ENCODE measurements at places on chromosomes 6 and 20.
A peak's percentile ranks its signal among the peaks of the same experiment; 100 is the strongest.

- DNase-seq: no peak
These were observed 20.1 kb downstream of the NT5E start for GRCh38 chr6:85470023-85470410.

DNA sequence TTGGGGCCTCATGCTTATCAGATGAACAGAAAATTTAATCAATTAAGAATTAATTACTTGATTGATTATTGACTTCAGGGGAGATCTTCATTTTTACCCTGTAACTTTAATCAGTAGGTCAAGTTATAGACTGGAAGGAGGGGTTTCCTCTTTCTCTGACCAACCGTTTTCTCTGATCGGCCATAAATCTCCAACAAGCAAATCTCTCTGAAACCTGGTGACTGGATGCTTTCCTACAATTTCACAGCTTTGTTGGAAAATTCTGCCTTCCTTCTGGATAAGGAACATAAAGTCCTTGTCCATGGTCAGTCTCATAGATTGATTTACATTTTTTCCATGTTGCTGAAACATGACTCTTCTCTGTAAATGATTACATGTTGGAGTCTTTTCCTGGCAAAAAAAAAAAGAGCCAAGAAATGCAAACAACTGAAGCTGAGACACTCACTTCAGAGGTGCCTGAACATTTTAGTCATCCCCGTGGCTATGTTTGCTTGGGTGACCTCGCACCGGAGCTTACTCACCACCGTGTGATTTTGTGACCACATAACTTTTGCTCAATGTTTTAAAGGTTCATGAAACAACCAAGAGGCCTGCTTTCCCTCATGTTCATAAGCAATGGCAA is 31.0 kb downstream of the IRF4 start:
- DNase-seq: peak; percentile 46

DNA sequence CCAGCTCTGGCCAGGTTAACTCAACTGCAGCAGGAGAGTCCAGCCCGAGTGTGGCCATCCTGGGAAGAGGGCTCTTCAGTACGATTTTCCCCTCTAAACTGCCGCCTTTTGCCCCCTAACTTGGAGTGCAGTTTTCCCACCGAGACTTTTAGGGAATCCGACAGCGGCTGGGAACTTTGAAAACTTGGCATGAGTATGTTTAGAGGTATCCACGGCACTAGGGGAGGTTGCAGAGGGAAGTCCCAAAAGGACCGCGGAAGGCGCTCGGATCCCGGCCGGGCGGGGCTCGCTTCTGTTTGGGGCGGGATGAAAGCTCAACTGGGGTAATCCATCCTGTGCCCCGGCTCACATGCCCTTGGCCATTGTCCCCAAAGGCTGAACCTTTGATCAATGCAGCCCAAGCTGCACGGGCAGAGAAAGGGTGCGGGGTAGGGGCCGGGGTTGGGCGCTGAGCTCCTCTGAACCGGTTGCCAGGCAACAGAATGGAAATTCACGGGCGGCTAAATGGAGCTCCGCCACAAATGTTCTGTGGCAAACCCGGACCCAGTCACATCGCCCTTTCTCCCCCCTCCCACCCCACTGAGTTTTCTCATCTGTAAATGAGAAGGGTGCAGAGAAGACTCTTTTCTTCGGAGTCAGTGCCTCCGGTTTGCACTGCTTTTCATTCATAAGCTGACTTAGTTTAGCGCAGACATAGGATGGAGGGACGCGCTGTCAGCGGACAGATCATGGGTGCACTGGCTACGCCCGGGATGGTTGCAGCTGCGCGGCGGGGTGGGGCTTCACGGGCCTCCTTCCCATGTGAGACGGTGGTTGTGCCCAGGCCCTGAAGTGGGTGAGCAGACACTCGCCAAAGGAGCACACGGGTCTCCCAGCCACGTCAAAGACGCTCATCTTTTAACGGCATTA is 2.3 kb downstream of the BMP6 start:
- DNase-seq: no peak

GRCh38 chr6:2028457-2029038 is 216.9 kb downstream of the GMDS start:
- DNase-seq: no peak

GRCh38 chr20:4781211-4781610 is 59.5 kb downstream of the PRND start:
- no peak for DNase-seq

- DNase-seq: no peak
These were observed 89.9 kb downstream of the ARID1B start for GRCh38 chr6:156867121-156867520.

GRCh38 chr6:18263418-18264218 is 712 bp downstream of the DEK start:
- DNase-seq: no peak

- no peak for DNase-seq
These were observed 567.3 kb upstream of the BTBD3 start for GRCh38 chr20:11350126-11351005.

- DNase-seq: no peak
These were observed 70.8 kb upstream of the FOXC1 start for GRCh38 chr6:1538810-1539478.

DNA sequence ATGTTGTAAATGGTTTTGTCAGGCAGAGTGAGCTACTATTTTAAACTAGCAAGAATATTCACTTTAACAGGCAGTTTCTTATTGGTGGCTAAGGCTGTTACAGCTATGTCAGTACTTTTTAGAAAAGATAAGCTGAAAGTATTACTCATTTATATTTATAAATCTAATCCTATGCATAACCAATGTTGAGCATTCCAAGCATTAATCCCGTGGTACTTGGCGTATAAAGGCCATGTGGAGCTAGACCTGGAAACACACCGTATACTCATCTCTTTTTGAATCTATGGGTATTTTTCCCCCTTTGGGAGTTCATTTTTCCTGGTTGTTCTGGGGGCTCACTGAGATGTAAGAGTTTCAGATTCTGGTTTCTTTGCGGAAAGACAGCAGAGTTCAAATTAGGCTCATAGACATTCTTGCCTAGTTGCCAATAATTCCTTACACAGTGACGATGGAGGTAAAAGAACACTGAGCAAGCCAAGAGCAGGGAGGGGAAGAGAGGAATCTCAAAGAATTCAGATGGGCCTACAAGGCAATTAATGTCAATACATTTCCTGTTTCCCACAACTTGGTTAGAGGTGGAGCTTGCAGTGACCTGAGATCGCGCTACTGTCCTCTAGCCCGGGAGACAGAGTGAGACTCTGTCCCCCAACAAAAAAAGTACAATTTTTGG is 211.5 kb downstream of the SOX4 start:
- no peak for DNase-seq

GRCh38 chr6:43123461-43124314 is 47.4 kb upstream of the SRF start:
- no peak for DNase-seq

DNA sequence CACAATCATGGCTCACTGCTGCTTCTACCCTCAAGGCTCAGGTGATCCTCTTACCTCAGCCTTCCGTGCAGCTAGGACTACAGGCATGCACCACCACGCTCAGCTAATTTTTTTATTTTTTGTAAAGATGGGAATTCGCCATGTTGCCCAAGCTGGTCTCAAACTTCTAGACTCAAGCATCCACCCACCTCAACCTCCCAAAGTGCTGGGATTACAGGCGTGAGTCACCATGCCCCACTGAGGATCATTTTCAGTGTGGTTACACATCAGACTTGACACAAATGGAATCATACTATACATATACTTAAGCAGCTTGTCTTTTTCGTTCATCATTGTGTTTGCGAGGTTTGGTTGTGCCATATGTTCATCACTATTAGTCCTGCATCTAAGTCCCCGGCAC is 26.6 kb downstream of the ZC3H12D start:
- DNase-seq: no peak

DNA sequence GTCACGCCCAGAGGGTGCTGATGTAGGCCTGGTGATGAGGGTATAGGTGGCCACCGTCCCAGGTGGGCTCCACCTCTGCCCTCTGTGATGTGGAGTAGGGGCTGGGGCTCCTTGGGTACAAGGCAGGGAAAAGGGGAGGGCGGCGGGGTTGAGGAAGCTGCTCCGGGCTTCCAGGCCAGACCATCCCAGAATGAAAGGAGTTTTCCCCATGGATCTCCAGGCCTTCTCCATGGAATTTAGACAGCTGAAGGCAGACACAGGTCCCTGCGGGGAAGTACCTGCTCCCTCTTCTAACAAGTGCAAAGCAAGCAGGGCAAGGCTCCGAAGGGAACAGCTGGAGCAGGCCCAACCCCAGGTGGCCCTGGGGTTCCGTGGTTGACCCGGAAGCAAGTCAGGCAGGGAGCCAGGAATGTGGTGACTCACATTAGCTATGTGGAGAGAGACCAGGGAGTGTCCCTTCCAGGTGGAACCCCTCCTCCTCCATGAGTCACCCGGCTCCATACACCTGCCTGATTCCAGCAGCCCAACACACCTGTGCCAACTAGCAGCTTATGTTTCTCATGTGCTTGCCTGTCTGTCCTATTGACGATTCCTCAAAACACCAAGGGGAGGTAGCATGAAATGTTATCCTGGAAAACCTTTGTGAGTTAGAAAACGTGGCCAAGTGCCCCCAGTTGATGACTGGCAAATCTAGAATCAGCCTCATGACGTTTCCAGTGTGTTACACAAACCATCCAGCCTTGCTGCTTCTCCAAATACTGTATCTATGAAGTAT is 59.7 kb upstream of the SNX9 start:
- peak; percentile 86 for DNase-seq

DNA sequence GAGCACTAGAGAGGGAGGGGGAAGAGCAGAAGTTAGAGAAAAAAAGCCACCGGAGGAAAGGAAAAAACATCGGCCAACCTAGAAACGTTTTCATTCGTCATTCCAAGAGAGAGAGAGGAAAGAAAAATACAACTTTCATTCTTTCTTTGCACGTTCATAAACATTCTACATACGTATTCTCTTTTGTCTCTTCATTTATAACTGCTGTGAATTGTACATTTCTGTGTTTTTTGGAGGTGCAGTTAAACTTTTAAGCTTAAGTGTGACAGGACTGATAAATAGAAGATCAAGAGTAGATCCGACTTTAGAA is 2.0 kb downstream of the ID4 start:
- no peak for DNase-seq

DNA sequence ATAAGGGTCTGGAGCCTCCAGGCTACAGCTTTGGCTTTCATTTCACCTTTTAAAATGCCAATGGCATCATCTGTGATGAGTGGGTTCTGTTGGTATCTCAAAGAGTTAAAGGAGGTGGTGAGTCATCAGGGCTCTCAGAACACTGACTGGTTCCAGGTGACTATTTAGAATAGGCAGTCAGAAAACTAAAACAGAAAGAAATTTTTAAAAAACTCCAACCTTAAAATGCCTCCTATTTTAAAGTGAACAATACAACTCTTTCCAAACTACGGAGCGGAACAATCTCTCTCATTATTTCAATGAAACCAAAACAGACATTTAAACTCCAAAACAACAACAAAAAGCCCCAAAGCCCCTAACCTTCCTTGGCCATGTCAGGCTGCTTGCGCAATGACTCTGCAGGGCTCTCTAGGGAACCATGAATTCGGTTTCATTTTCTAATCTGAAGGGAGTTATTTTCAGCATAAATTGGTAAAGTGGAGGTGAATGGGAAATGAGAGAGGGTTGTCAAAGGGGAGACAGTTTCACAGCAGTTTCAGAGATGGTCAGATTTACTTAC is 194.9 kb downstream of the KIF6 start:
- DNase-seq: peak; percentile 25

DNA sequence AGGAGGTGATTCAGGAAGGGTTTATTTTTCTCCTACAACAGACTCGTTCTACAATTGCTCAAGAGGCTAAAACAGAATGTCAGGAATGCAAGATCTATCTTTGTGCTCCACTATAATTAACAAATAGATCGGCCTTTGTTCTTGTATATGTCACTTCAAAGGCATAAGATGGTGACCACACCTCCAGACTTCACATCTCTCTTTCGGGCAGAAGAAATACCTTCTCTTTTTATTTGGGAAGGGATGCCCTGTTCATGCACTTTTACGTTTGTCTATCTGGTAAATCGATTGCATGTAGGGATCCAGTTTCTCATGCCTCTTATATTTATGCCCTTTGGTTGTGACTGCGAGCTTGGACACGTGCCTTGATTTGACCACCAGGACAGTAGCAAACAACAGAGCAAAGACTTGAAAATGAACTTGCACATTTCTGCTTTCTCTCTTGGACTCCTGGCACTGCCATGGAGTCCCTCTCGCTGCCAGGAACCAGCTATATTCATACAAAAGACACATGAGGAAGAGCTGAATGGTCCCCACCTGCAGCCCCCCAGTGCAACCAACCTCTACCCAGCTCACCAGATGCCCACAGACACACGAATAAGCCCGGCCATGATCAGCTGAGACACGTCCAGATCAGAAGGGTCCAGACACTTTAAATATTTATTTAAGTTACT is 219.8 kb upstream of the STXBP5 start:
- no peak for DNase-seq

DNA sequence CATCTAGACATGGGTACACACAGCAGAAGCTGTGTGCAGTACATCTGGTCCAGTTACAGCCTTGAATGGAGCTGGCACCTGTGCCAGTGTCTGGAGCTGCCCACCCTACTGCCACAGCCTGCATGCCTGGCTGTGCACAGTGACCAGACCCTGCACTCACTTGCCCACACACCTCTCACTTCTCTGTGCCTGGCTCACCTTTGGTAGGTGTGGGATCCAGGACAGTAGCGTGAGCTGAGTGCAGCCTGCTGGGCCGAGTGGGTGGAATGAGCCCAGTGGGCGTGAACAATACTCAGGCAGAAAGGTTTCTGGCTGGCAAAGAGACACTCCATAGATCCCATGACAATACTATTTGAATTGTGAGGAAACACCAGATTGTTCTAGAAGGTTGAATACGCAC is 839.5 kb upstream of the FLRT3 start:
- no peak for DNase-seq

- DNase-seq: no peak
These were observed 15.6 kb upstream of the GCNT2 start for GRCh38 chr6:10505529-10505928.

DNA sequence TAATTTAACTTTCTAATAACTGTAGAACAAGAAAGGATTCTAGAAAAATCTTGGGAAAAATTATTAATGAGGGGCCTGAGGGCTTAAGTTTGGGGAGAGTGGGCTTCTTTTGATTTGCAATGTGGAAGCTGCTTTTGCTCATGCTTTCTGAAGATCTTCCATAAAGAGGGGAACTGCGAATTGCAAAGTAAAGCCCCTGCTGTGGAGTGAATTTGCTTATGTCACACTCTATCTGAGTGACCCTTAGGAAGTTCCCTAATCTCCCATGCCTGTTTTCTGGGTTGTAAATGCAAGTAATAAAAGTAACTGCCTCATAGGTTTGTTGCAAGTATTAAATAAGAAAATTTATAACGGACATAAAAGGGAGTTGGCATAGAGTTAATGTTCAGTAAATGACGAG is 301.2 kb downstream of the PLCB1 start:
- DNase-seq: no peak

GRCh38 chr6:104095661-104096416 is 763.9 kb downstream of the HACE1 start:
- DNase-seq: no peak

- no peak for DNase-seq
These were observed 26.1 kb upstream of the HLA-E start for GRCh38 chr6:30463242-30463641.
